ENCODE measurements at places on chromosomes 4 and X.
A peak's percentile ranks its signal among the peaks of the same experiment; 100 is the strongest.

DNA sequence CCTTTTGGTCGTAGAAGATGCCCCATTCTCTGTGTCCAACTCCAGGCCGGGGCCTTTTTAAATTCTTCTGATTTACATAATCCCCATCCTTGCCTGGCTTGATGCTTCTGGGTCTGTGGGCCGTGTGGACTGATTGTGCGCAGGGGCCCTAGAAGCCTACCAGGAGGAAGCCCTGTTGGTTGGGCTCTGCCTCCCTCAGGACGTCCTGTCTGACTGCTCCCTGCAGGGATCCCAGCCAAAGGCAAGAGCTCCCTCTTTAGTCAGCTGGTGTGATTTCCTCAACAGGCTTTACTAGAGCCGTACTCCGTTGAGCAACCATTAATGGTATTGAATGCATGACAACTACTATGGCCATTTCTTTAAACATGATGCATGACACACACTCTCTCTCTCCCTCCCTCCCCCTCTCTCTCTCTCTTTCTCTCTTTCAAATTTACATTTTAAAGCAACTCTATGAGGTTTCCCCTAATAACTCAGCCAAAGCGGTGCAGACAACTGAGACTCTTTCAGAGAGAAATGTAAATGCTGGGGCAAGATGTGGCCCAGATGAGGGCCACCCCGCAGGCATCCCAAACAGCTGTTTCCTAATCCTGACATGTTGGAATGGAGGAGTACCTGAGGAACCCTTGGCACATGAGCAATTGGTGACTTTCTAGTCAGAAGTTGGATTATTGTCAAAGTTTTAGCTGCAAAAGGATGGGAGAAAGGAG lies 117.3 kb downstream of the DRD5 start:
- peak; percentile 0 for DNase-seq

- no peak for DNase-seq
Observed at GRCh38 chr4:71020611-71021010, 27.2 kb downstream of the DCK start.

DNA sequence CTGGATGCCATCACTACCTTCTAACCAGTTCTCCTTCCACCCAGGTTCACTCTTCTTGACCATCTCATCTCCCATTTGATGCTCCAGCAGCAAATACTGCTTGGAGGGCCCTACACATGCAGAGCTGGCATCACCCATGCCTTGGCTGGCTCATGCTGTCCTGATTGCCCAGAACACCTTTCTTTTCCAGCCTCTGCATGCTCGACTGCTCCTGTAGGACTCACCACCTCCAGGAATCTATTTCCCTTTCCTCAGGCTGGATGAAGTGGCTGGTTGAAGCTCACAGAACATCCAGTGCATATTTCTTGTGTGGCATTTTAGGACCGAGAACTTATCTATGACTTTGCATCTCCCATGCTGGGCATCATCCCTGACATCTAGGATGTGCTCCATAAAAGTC lies 148.3 kb downstream of the CPEB2 start:
- no peak for DNase-seq

- no peak for DNase-seq
Observed at GRCh38 chrX:133609166-133609565, 193.9 kb upstream of the GPC4 start.

- no peak for DNase-seq
Observed at GRCh38 chr4:71334465-71334882, 4.3 kb upstream of the SLC4A4 start.

- DNase-seq: no peak
Observed at GRCh38 chrX:1111601-1112300, 100.7 kb downstream of the CRLF2 start.

- no peak for DNase-seq
Observed at GRCh38 chrX:132031867-132032266, 8.8 kb downstream of the STK26 start.

DNA sequence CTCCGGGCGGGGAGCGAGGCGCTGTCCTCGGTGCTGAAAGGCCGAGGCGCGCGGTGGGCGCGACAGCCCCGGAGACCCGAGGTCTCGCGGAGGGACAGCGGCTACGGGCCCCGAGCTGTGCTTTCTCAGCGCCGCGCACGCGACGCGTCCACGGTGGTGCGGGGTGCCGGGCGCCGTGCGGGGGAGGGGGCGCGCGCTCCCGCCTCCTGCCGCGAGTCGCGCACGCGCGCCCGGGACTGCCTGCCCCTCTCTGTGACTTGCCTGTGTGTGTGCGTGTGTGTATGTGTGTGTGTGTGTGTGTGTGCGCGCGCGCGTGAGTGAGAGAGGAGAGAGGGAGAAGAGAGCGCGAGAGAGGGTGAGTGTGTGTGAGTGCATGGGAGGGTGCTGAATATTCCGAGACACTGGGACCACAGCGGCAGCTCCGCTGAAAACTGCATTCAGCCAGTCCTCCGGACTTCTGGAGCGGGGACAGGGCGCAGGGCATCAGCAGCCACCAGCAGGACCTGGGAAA lies at the start of gene GRIA2:
TSS of gene GRIA2 (plus strand) at position 358 of the 511 bp plus-strand sequence. CDS start 315 bp downstream, outside the sequence.
- no peak for DNase-seq

GRCh38 chr4:26135331-26135730 lies 185.5 kb upstream of the RBPJ start:
- DNase-seq: no peak

- no peak for DNase-seq
Observed at GRCh38 chr4:158164768-158165213, 8.0 kb downstream of the GASK1B start.

- DNase-seq: no peak
Observed at GRCh38 chr4:118823471-118823870, 12.5 kb downstream of the SEC24D start.

DNA sequence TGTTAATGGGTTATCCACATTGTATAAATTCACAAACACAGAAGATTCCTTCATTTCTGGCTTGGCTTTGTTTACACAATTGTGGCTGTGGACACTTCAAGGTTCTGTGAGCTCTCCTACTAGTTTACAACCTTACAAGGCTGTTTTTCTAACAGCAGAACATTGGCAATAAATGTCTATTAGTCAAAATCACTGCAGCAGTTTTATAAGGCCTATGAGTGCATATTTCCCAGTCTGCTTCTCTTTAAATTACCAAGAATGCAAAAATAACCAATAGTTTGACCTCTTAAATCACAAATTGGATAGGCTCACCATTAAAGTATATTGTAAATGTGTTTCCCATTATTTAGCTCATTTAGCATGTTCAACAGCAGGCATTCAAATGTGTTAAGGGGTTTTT lies 239.2 kb downstream of the DKK2 start:
- no peak for DNase-seq

DNA sequence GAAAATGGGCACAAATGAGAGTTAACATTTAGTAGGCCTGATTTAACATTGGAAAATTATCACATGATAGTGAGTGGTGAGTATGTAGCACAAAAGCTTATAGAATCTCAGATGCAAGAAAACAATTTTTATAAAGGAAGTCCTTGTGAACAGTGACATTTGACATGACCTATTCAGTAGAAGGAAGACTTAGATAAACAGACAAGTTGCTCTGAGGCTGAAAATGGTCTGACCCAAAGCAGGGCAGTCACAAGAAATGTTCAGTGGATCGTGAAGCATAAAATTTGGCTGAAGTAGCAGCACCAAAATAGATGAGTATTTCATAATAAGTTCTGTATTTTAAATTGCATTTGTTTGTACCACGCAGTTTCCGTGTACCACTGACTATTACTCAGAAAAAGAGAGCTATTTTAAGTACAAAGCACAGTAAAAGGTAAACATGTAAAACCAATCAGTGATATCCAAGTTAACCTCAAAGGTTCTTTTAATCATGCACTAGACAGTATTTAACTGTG lies 605.7 kb upstream of the PABPC4L start:
- no peak for DNase-seq

- no peak for DNase-seq
Observed at GRCh38 chr4:21921526-21922180, 26.9 kb downstream of the KCNIP4 start.

DNA sequence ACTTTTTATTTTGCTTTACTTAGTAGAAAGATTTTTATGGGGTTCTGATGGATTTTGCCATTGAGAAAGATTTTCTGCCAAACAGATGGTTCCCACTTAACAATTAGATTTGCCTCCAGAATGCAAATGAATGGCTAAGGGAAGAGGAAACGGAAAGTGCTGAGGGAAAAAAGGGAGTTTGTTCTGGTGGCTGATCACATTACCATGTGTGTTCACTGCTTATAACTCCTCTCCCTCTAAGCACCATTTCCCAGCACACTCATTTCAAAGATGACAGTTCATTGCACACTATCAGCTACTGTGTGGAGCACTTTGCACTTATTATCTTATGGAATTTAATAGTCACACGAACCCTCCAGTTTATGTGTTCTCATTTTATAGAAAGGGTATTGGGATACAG lies 68.0 kb upstream of the GRID2 start:
- no peak for DNase-seq

DNA sequence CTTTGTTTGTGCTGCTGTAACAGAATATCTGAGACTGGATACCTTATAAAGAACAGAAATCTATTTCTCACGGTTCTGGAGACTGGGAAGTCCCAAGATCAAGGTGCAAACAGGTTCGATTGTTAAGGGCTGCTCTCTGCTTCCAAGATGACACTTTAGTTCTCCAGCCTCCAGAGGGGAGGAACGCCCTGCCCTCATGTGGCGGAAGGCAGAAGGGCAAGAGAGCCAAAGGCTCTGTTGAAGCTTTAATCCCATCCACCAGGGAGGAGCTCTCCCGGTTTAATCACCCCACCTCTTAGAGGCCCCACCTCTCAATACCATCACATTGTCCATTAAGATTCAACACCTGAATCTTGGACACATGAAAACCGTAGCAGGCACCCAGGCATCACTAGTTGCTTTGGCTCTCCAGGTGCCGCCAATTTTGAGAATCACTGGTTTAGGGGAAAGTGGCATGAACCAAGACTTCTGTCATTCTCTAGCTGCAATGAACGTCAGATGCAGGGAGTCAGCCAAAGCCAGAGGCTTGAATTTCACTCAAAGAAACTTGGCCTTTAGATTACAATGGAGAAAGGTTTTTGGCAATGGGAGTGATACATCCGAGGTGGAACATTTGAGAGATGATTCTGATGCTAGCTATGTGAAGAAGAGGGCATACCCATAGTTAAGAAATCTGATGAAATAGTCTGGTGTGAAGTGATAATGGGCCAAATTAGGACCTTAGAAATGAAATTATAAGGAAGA lies 15.7 kb downstream of the FHL1 start:
- peak; percentile 20 for DNase-seq

GRCh38 chr4:137530176-137530575 lies 2.1 kb downstream of the PCDH18 start:
- no peak for DNase-seq

GRCh38 chr4:23922013-23922412 lies 32.2 kb upstream of the PPARGC1A start:
- DNase-seq: no peak

- DNase-seq: no peak
Observed at GRCh38 chrX:153906126-153906917, 1.8 kb downstream of the AVPR2 start.

GRCh38 chrX:16368696-16369095 lies 201.4 kb downstream of the MAGEB17 start:
- no peak for DNase-seq

GRCh38 chrX:13397878-13398818 lies 78.3 kb upstream of the ATXN3L start:
- peak; percentile 84 for DNase-seq

DNA sequence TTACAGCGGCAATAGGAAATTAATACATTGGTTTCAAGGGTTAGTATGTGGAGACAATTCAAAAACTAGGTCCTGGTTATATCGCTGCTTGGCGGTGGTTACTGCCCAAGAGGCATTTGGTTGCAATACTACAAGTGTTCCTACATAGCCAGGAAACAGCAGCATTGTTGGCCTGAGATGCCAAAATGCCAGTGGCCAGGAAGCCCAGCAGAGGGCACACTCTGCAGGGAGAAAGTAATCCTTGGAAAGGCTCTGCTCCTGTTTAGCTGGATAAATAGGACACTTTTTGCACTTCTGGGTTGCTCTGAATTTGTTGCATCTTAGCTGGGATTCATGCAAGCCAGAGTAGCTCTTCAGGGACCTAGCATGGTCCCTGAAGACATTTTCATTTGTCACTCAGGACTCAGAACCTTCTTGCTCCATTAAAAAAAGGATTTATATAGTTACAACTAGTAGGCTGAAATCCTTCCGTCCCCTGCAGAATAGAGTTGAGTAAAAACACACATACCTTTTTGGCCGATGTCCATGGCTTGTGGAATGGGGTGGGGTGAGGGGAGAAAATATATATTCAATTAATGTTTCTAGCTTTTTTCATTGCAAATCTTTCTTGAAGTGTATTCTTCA lies 8.1 kb upstream of the GPR119 start:
- peak; percentile 20 for DNase-seq

DNA sequence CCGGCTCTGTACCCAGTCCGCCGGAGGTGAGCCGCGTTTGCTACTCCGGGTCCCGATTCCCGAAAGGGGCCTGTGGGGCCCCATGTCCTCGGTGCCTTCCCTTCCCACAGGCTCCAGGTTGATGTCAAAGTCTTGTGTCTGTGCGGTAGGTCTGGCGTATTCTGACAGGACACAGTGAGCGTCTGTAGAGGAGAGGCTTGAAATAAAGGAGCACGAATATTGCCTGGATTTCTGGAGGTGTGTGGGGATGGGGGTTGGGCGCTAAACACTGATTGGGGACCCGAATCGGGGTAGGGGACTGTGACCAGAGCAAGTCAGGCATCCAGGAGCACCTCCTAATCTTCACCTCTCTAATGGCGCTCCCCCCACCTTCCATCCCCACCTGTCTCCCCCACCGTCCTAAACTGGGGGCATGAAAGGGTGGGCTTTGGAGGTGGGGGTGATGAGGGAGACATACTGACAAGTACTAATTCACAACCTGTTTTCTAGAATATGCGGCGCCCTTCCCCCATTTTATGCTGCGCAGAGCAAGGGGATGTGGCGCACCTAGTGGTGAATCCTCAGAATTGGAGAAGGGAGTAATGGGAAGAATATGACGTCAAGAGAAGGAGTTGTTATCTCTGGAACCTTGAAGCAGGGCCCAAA lies 855 bp downstream of the GPRASP2 start:
- peak; percentile 13 for DNase-seq

Measured in Panc1 (cell line).